ENCODE measurements at places on chromosomes 11 and 22.

GRCh38 chr22:44211946-44212930, 31.5 kb downstream of the PARVG start:
- DNase-seq = no peak

DNA sequence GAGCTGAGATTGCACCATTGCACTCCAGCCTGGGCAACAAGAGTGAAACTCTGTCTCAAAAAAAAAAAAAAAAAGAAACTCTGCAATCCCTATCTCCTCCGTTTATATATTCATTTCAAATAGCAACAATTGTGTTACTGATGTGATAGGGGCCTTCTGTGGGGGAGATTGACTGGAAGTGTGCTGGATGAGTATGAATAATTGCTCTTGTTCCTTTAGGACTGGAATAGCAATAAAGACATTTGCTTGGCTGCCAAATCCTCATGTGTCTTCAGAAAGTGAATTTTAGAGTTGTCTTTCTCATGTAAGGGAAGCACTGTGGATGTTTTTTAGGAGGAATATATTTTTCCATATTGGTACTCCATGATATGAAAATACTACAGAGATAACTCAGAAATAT, 21.1 kb upstream of the ME3 start:
- DNase-seq = no peak

- no peak for DNase-seq
Observed at GRCh38 chr22:25545672-25546071, 18.8 kb upstream of the GRK3 start.

GRCh38 chr22:35426801-35427140, 26.8 kb downstream of the MCM5 start:
- DNase-seq = no peak

DNA sequence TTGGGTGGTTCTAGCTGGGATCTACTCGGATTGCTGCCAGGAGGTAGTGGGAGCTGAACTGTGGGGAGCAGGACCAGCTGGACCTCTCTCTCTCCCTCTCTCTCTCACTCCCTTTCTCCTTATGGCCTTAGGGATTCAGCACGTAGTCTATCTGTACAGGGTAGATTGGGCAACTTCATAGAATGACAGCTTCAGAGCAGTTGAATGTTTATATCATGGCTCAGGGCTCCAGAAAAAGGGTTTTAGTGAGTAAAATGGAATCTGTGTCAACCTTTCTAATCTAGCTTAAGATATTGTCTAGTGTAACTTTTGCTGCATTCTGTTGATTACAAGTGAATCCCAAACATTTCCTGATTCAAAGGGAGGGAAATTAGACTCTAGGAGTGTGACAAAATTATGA, 127.7 kb upstream of the PDGFD start:
- DNase-seq = no peak

DNA sequence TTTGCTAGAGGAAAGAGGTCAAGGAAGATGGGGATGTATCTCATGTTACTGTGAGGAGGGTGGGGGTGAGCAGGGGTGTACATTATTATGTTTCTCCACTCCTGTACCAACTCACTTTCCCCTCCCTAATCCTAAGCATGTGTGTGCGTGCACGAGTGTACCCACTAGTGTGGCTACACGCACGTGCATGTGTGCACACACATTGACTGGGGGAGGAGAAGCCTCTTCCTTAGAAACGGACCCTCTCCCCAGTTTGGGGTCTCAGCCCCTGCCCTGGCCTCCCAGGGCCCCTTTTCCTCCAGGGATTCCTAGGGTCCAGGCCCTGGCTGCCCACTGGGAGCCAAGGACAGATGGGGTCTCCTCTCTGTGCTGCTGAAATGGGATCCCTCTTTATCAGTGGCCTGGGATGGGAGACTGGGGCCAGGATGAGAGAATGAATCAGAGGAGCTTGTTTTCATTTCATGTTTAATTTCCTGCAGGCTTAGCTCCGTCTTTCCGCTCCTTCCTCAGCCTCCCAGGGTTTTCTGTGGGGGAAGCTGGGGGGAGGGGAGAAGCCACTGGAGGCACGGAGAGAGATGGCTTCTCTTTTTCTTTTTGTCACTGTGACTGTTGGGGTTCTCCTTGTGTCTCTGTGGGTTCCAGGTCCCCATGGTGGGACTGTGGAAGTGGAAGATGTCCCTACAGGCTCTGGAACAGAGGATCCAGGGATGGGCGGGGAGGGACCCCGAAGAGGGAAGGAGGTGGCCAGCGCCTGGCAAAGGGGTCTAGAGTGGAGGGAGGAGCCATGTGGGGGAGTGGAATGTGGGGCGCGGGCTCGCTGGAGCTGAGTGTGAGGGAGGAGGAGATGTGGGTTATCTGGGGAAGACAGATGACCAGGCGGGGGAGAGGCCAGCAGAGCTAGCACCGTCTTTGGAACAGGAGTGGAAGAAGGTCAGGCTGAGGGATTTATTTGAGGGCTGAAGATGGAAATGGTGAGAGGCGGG, 40.3 kb downstream of the ALX4 start:
- no peak for DNase-seq

GRCh38 chr11:6233984-6234386, 451 bp downstream of the FHIP1B start:
- no peak for DNase-seq

DNA sequence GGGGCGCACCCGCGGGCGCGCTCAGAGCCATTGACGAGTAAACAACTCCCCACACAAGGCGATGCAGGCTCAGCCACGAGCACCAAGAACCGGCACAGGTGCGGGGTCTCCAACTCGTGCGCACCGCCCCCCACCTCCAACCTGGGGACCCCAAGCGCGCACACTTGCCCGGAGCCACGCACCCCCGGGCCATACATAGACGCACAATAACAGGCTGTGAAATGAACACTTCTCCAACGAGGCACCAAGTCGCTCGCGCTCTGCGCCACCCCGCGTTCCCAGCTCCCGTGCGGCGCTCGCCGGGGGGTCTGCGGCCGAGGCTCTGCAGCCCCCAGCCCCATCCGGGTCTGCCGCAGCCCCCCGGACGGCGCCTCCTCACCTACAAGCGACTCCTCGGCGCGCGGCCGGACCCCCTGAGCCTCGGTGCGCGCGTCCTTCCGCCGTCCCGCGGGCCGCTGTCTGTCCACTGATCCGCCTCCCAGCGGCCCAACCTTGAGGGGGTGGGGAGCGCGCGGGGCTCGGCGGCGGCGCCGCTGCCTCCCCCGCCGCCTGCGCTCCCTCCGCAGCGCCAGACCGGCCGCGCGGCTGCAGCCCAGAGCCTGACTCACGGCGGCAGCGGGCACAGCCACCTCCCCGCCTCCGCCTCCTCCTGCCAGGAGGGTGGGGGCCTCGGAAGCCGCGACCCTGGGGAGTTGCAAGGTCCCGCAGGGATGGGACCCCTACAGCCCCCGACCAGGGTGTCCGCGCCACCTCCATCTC, 1.6 kb downstream of the IFITM10 start:
- DNase-seq = no peak

DNA sequence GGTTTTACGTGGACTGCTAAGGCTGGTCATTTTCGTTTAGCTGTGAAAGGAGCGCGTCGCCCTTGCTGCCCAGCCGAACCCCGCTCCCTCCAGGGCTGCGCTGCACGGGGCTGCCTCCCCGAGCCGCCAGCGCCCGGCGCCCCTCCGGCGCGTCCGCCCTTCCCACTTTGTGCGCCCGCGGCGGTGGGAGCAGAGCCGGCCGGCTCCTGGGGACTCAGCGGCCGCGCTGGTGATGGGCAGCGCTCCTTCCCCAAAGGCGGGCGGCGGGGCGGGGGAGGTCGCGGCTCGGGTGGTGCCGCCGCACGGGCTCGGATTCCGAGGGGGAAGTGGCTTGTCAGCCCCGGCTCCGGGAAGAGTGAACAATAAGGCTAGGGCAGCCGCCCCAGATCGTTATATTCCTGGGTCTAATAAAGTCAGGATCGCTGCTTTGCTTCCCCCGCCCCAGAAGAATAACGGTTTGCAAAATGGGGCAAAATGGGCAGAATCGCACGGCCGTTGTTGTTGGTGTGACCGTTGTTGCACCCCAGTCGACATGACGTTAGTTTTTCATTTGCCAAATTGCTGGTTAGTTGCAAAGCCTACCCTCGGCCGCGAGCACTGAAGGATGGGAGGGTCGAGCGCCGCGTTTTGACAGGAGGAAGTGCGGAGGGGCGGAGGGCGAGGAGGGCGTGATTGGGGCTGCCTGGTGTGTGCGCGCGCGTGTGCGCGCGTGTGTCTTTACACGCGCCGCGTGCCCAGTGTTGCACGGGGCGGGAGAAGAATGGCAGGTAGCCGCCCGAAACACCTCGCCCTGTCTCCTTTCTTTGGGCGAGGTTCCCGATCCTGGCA, 745 bp downstream of the NCAM1 start:
- peak; percentile 6 for DNase-seq

GRCh38 chr11:114612686-114613085, 17.1 kb upstream of the NXPE4 start:
- no peak for DNase-seq

- DNase-seq = no peak
Observed at GRCh38 chr22:45318558-45319323, 9.0 kb downstream of the FAM118A start.

GRCh38 chr11:47222696-47223095, 7.9 kb downstream of the DDB2 start:
- no peak for DNase-seq

DNA sequence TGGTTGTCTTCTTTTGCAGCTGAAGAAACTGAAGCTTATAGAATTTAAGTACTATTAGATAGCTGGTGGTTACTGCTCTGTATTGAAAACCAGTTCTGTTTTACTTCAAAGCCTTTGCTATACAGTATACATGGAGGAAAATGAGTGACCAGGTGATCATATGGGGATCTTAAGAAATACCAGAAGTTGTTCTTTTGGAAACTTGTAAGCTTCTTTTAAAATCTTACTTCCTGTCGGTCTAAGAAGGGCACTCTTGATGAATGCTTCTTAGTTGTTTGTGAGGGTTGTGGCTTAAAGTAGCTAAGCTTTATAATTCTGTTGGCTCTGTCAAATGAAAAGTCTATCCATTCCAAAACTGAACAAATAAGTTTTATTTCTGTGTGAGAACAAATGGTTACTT, 55.2 kb downstream of the PDE3B start:
- no peak for DNase-seq

DNA sequence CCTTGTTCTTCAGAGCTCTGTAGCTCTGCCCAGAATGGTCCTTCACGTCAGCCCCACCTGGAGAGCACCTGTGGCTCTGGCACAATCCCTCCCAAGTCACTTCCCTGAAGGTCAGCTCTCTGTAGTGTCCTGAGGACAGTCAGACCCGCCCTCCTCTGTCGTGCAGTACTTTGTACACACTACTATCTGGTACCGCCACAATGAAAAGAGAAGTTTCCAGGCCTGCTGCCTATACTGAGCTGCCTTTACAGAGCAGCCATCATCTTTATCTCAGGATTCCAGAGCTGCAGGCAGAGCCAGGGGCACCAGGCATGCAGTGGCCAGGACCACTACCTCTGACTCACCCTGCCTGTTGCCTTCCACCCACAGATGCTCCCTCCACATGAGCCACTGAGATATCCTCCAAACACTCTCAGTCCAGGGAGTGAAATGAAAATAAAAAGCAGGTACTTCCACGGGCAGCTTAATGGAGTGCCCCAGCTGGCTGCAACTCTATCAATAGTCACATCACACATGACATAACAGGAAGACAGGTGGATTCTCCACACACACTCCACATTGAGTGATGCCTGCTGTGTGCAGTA, 7.3 kb downstream of the PACSIN2 start:
- no peak for DNase-seq

DNA sequence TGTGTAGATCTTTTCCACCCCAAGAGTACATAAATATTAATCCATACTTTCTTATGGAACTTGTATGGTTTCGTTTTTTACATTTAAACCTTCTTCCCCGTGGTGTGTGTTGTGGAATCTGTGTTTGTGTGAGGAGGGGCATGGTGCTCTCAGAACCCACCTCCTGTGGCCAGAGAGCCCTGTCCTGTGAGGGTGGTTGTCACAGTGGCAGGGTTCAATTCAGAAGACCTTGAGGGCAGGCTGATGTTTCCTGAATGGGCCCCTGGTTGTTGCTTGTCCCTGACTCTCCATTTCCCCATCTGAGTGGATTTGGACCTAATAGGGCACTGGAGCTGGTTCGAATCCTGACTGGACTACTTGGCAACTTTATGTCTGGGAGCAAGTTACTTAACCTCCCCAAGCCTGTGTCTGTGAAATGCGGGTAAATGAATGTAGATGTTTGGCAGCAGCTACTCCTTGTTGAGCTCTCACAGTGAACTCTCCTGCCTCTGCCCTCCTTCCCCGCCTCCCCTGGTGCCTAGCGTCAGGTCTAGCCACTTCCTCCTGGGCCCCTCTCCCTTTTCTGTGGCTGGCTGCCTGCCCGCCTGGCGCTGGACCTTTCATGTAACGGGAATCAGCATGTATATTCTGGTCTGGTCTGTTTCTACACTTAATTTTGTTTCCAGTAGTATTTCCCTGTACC, 7.3 kb downstream of the NEAT1 start:
- peak; percentile 58 for DNase-seq

GRCh38 chr11:117231842-117232091, at the start of gene PCSK7:
TSS of gene PCSK7 (minus strand) at chr11:117232073. CDS start at chr11:117229844, 2,229 bp downstream.
- DNase-seq = no peak

DNA sequence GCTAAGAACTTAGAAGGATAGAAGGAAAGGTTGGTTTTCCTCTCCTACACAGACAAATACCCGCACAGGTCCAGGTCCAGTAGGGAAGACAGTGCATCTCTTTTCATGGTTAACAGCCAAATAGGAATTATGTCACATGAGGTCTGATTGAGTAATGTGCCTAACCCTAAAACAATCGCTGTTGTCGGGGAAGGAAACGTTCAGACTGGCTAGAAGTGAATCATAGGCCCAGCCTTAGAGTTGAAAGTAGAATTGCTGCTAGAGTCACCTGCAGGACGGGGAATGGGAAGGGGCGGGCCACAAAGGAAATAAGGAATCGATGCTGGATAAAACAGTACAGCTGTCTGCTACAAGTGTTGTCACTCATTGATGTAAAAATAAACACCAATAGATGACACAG, 12.4 kb upstream of the HTATIP2 start:
- no peak for DNase-seq

DNA sequence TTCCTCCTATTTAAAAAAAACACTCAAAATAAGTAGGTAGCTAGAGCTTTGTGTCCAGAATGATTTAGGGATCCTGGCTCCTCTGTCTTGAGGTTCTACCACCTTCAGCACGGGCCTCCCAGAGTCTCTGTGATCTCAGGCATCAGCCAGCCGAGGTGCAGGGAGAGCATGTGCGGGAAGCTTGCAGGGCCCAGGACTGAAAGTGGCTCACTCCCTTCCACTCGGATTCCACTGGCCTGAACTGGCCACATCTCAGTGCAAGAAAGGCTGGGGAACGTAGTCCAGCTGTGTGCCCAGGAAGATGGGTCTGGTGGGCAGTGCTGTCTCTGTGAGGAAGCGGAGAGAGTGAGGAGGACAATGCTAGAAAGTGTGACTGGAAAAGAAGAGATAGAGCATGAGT, 68.3 kb upstream of the MYOD1 start:
- DNase-seq = no peak

GRCh38 chr11:111764621-111765020, 1.6 kb downstream of the PPP2R1B start:
- no peak for DNase-seq
